ENCODE measurements at places on chromosomes 11 and 22. TPM values are rescaled to one million over a fixed set of nuclear protein-coding genes. Genes with fewer than 3 reads are reported as not detected.

DNA sequence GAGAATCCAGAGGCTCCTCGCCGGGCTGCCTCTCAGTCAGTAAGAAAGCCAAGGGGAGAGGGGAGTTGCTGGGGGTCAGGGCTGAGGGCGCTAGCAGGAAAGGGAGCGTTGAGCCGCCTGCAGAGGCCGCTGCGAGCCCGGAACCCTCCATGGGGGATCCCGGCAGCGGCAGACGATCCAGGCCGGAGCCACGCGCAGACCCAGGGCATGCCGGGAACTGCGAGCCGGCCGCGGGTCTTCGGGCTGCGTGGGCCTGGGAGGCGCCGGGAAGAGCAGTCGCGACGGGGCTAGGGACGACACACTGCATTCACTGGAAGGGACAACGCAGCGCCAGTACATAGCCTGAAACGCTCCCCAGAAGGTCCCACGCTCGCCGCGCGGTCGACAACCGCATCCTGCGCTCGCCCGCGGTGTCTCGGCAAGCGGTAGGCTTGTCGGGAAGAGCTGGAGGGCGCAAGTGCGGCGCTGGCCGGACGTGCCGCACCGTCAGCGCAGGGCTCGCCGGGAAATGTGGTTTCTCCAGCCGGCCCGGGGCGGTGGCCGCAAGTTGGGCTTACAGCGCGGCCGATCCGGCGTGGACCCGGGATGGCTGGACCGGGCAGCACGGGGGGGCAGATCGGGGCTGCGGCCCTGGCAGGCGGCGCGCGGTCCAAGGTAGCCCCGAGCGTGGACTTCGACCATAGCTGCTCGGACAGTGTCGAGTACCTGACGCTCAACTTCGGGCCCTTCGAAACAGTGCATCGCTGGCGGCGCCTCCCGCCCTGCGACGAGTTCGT, at the start of gene LZTR1:
LZTR1 (plus strand) TSS at position 511 of the 776 bp plus-strand sequence; CDS start at position 586, 75 bp downstream.
- DNase-seq = peak; percentile 85
- peak within 1 kb of the TSS; percentile 98 for H3K4me3 ChIP-seq
- no peaks in the 10 kb centered on the region for H3K27me3 ChIP-seq
- H3K27ac ChIP-seq = peak within 1 kb of the TSS; percentile 92
- H3K4me1 ChIP-seq = peaks cover 40% of the 10 kb centered on the region
- peaks cover 14% of the 10 kb centered on the region for H3K36me3 ChIP-seq

GRCh38 chr11:30206249-30206996, 24.4 kb upstream of the FSHB start:
- H3K27ac ChIP-seq = no peak overlapping the region
- H3K36me3 ChIP-seq = no peaks in the 10 kb centered on the region
- no peak overlapping the region for H3K4me3 ChIP-seq
- H3K27me3 ChIP-seq = peaks cover 6% of the 10 kb centered on the region
- DNase-seq = no peak

DNA sequence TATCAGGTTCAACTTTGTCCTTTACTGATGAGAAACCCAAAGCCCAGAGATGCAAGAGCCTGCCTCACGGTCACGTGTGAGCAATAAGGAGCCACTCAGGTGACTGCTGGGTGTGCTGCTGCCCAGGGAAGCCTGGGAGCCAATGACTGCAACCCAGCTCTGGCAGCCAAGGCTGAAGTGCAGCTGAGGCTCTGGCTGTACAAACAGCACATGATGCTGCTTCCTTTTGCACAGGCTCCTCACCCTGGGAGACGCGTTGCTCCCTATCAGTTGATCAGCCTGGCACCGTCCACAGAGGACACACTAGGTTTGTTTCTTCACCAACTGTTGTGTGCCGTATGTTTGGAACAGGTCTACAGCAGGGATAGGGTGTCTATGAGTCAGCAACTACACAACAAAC, 168.7 kb downstream of the EFCAB6 start:
- peaks cover 3% of the 10 kb centered on the region for H3K36me3 ChIP-seq
- DNase-seq = no peak
- no peak overlapping the region for H3K4me3 ChIP-seq
- no peaks in the 10 kb centered on the region for H3K4me1 ChIP-seq
- no peak overlapping the region for H3K27ac ChIP-seq
- peaks cover 14% of the 10 kb centered on the region for H3K27me3 ChIP-seq

- no peak for DNase-seq
- H3K27me3 ChIP-seq = no peaks in the 10 kb centered on the region
- H3K36me3 ChIP-seq = no peaks in the 10 kb centered on the region
- no peaks in the 10 kb centered on the region for H3K4me1 ChIP-seq
- peak overlapping the region; percentile 44 for H3K4me3 ChIP-seq
- H3K27ac ChIP-seq = no peak overlapping the region
Measured at GRCh38 chr11:99069856-99070444, 49.2 kb downstream of the CNTN5 start.

- peak; percentile 91 for DNase-seq
- H3K4me1 ChIP-seq = peaks cover 31% of the 10 kb centered on the region
- peaks cover 12% of the 10 kb centered on the region for H3K27me3 ChIP-seq
- no peak overlapping the region for H3K27ac ChIP-seq
- H3K36me3 ChIP-seq = no peaks in the 10 kb centered on the region
- H3K4me3 ChIP-seq = no peak overlapping the region
Measured at GRCh38 chr11:76807206-76807875, 24.2 kb downstream of the TSKU start.

- no peak for DNase-seq
- H3K27ac ChIP-seq = no peak overlapping the region
- no peak overlapping the region for H3K4me3 ChIP-seq
- H3K27me3 ChIP-seq = peaks cover 25% of the 10 kb centered on the region
Measured at GRCh38 chr11:100684101-100685065, 2.7 kb upstream of the ARHGAP42 start.

DNA sequence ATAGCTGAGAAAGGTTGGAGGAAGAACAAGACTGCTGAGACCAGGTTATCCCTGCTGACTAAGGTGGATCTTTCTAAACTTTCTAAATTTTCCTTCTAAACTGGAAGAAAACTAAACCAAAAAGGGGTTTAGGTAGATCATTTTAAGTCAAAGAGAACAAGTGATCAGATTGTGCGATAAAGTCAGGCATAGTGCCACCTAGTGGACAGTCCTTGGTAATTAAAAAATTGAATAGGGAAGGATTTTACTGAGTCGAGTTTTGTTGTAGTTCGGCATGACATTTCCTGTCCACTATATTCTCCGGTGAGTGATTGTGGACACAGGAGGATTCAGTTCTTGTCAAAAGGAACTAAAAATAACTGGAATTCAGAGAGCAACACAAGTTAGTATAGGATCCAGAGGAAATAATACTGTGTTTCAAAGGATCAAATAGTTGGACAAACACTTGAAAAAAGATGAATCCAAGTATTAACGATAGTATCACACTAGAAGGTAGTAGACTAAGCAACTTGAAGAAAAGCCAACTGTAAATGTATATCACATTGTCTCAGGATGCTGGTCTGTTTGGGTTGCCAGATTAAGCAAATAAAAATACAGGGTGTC, 1236.4 kb downstream of the FAM181B start:
- no peaks in the 10 kb centered on the region for H3K4me1 ChIP-seq
- no peak overlapping the region for H3K4me3 ChIP-seq
- H3K36me3 ChIP-seq = no peaks in the 10 kb centered on the region
- DNase-seq = peak; percentile 24
- peaks cover 3% of the 10 kb centered on the region for H3K27me3 ChIP-seq

DNA sequence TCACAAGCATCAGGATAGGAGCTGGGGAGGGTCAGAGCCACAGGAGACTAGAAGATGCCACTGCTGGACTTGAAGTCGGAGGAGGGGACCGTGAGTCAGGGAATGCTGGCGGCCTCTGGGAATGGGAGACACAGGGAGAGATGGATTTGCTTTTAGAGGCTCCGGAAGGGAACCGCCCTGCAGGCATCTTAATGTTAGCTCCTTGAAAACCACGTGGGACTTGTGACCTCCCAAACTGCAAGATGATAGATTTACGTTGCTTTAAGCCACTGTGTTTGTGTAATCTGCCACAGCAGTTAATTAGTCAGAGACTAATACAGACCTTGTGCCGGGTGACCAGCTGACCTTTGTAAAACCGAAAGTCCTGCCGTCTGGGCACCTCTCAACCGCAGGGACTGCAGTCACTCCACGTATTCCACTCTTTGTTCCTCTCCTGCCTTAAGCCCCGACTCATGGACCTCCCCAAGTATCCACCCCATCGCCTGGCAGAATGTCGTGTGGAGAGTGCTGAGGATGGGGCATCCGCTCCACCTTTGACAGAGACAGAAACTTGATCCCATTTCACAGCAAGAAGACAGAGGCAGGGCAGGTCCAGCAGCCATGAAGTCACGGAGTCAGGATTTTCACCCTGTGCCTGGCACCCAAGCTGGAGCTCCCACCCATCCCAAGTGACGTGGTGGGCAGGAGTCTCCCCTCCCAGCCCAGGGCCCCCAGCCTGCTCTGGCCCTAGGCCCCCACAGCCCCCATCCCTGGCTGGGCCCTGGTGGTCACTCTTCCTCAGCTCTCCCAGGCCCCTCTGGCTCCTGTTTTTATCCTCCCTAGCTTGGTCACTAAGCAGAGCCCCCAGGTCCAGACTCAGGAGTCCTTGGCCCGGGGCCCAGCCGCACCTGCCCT, 19.4 kb upstream of the CTSD start:
- H3K4me1 ChIP-seq = no peaks in the 10 kb centered on the region
- no peak overlapping the region for H3K27ac ChIP-seq
- no peak overlapping the region for H3K4me3 ChIP-seq
- no peaks in the 10 kb centered on the region for H3K27me3 ChIP-seq

Gene ATM
- 36.1 TPM for total RNA-seq

Gene KLHDC7B
- total RNA-seq = 5.7 TPM

Gene ELMOD1
- not detected for total RNA-seq

Gene GPR83
- 0.07 TPM for total RNA-seq

Gene TMEM123
- total RNA-seq = 179 TPM

Measured in activated CD4-positive, alpha-beta T cell treated with anti-CD3 and anti-CD28 coated beads for 36 hours (primary cell).